Suprapubic skin (tissue), 4 donors: ENCODE measurements at places on chromosomes 5 and 9. TPM values are rescaled to one million over a fixed set of nuclear protein-coding genes. Genes with fewer than 3 reads are reported as not detected.

DNA sequence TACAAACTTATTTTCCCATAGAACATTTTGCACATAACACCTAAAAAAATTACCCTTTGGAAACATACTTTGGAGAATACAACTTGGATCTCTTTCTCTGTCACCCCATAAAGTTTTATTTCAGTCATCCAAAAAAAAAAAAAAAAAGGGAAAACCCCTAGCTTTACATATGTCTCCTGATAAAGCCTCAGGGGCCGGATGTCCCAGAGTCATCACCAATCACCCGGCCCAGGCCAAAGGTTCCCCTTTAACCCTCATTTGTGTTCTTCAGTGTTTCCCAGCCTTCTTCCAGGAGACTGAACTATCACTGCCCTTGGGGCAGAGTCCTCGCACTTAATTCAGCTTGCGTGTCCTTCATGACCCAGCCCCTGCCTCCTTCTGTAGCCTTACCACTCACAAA, 28.8 kb downstream of the ANXA6 start:
- no peak for DNase-seq

DNA sequence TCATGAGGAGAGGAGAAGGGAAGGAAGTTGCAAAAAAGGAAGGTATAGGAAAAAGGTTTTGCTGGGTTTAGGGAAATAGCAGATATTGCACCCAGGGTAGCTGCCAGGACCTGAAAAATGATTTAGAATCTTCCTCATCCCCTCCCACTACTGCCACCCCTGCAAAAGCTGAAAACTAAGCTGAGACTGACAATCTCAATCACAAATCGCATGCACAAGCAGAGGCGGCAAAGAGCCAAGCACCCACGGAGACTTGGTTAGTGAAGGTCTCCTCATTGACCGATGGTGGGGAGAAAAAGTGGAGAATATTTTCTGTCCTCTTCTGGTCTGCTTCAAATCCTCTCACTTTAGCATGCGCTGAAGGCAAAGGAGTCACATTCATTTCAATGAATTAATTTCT, 39.1 kb upstream of the PAM start:
- no peak for DNase-seq

GRCh38 chr5:93673316-93673954, 68.0 kb downstream of the POU5F2 start:
- no peak for DNase-seq

DNA sequence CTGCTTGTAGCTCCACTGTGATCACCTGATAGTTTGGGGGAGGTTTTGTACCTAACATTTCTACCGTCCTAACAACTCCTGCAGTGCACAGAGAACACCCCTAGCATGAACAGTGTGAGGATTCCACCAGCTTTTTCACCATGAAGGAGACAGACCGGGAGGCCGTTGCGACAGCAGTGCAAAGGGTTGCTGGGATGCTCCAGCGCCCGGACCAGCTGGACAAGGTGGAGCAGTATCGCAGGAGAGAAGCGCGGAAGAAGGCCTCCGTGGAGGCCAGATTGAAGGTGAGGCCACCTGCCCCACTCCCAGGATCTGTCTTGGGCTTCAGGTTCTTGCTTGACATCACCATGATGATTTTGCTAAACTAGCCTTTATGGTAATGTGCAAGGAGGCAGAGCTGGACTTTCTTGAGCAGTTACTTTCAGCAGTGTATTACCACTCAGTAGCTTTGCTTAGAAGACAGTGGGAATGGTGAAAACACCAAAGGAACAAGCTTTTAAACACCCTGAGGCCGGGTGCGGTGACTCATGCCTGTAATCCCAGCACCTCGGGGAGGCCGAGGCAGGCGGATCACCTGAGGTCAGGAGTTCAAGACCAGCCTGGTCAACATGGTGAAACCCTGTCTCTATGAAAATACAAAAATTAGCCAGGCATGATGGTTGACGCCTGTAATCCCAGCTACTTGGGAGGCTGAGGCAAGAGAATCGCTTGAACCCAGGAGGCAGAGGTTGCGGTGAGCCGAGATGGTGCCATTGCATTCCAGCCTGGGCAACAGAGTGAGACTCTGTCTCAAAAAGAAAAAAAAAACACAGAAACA, 3.3 kb downstream of the EXOC3 start:
- peak; percentile 53 for DNase-seq

Gene ADGRV1
- 2.5 TPM for total RNA-seq

Gene TSTD2
- 13.5 TPM for total RNA-seq
